Lower lobe of right lung (tissue), 2 donors: ENCODE measurements at places on chromosomes 3 and 15. TPM values are rescaled to one million over a fixed set of nuclear protein-coding genes. Genes with fewer than 3 reads are reported as not detected.

DNA sequence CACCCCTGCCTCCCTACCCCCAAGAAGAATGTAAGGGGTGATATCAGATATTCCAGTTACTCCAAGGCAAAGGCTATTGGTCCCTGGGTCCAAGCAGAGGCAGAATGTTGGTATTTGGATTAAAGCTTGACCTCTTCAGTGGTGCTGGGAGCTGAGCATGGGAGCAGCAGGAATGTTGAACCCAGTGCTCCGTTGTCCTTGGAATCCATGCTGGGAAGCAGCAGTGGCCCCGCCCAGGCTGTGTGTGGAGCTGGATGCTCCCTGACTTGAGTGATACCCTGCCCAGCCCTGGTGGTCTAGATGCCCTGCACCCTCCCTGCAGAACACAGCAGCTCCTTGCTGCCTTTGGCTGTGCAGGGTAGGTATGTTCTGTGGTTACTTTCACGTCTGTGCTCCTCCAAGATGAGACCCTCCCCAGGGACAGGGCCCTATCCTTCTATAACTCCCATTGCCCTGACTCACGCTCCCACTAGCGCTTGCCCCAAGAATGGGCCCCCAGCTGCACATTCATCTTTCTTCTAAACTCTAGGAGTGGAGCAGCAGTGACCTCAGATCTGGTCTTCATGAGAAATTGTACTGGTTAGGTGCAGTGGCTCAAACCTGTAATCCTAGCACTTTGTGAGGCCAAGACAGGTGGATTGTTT is 35.1 kb downstream of the UMPS start:
- peaks cover 66% of the 10 kb centered on the region for H3K36me3 ChIP-seq
- H3K27ac ChIP-seq = no peak overlapping the region
- DNase-seq = no peak
- no peaks in the 10 kb centered on the region for H3K27me3 ChIP-seq

DNA sequence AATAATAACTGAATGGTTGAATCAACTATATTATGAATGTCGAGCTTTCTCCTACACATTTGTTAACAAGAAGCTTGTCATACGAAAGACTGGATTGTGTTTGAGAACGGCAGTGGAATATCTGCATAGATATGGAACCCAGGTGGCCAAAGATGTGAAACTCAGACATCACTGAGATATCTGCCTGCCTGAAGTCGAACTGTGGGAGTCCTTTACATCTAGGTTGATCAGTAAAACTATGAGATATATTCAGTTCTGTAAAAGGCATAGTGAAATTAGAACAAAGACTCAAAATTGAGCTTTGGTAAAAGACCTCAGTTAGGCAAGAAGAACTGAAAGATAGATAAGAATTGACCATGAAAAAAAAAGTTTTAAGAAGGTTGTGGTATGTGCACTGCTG is 41.5 kb upstream of the TOP2B start:
- no peaks in the 10 kb centered on the region for H3K36me3 ChIP-seq
- no peaks in the 10 kb centered on the region for H3K27me3 ChIP-seq
- no peak overlapping the region for H3K4me3 ChIP-seq
- H3K4me1 ChIP-seq = no peaks in the 10 kb centered on the region
- no peak overlapping the region for H3K27ac ChIP-seq
- no peak for DNase-seq

GRCh38 chr3:49593041-49593440 is 38.8 kb downstream of the BSN start:
- H3K27ac ChIP-seq = no peak overlapping the region
- no peaks in the 10 kb centered on the region for H3K36me3 ChIP-seq
- no peaks in the 10 kb centered on the region for H3K4me1 ChIP-seq
- H3K27me3 ChIP-seq = no peaks in the 10 kb centered on the region
- no peak overlapping the region for H3K4me3 ChIP-seq

DNA sequence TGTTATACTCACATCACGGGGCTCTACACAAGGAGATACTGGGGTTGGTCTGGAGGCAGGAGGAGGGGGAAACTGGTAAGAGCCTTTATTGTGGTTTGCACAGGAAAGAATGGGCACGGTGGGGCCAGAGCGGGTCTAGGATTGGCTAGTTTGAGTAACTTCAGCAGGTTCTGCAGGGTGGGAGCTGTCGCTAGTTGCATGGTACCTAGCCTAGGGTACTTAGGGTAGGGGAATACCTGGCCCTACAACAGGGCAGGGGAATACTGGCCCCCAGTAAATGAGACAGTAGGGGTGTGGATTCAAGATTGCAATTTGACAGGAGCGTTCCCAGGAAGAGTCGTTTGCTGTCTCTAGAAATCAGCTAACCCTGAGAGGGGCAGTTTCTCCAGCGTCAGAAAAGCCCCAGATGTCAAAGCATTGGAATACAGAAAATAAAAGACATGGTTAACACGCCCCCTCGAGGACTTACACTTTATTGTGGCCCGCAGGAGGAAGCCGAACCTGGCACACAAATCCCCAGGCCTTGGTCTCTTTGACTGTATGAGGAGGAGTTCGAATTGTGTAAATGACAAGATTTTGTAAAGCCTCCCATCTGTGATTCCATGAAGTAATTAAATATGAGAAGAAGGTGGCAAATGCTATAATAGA is 32.0 kb downstream of the ST8SIA2 start:
- H3K27ac ChIP-seq = no peak overlapping the region
- H3K27me3 ChIP-seq = peaks cover 5% of the 10 kb centered on the region

- H3K27me3 ChIP-seq = peaks cover 3% of the 10 kb centered on the region
- no peak overlapping the region for H3K27ac ChIP-seq
- DNase-seq = no peak
- H3K4me3 ChIP-seq = no peak overlapping the region
- H3K4me1 ChIP-seq = no peaks in the 10 kb centered on the region
Measured at GRCh38 chr15:61528581-61528910, 299.4 kb upstream of the RORA start.

DNA sequence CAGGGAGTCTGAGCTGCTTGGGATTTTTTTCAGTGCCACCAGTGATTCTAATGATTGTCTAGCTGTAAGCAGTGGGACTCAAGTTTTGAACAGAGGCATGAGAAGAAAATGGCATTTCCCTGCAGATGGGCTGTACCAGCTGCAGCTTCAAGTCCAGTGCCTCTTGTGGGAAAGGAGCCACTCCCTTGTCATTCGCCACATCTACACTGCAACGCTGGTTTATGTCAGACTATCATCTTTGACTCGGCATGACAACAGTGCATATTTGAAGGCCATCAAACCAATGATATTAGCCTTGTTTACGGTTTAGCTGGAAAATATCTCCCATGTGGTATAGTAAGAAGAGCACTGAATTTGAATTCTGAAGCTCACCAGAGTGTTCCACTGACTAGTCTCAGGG is 22.2 kb downstream of the SCG5 start:
- DNase-seq = no peak
- H3K4me3 ChIP-seq = no peak overlapping the region
- no peak overlapping the region for H3K27ac ChIP-seq
- H3K4me1 ChIP-seq = no peaks in the 10 kb centered on the region
- H3K27me3 ChIP-seq = no peaks in the 10 kb centered on the region

GRCh38 chr15:72230197-72231065 is 559 bp downstream of the PKM start:
- H3K27ac ChIP-seq = peak overlapping the region; percentile 96
- H3K4me3 ChIP-seq = peak overlapping the region; percentile 99
- H3K4me1 ChIP-seq = peaks cover 56% of the 10 kb centered on the region
- H3K36me3 ChIP-seq = no peaks in the 10 kb centered on the region

DNA sequence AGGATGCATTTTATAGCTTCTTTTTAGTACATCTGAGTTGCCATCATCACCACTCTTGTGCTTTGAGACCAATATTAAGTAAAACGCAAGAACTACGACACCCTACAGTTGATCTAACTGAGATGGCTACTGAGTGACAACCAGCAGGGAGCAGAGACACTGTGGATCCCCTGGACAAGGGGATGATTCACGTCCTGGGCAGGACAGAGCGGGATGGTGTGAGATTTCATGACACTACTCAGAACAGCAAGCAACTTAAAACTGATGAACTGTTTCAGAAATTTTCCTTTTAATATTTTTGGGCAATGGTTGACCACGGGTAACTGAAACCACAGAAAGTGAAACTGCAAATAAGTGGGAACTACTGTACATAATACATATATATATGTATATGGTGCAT is 299.2 kb downstream of the ADAMTS17 start:
- no peaks in the 10 kb centered on the region for H3K27me3 ChIP-seq
- no peak overlapping the region for H3K27ac ChIP-seq
- H3K4me3 ChIP-seq = no peak overlapping the region
- no peak for DNase-seq
- no peaks in the 10 kb centered on the region for H3K36me3 ChIP-seq

The GOLGA6L25 gene
- total RNA-seq = not detected

The MUC13 gene
- total RNA-seq = 0.18 TPM

The PRSS50 gene
- 0.41 TPM for total RNA-seq

- DNase-seq = peak; percentile 95
- H3K36me3 ChIP-seq = peaks cover 63% of the 10 kb centered on the region
- peaks cover 100% of the 10 kb centered on the region for H3K4me1 ChIP-seq
Measured at GRCh38 chr3:50245831-50246516, 10.0 kb downstream of the GNAI2 start.

DNA sequence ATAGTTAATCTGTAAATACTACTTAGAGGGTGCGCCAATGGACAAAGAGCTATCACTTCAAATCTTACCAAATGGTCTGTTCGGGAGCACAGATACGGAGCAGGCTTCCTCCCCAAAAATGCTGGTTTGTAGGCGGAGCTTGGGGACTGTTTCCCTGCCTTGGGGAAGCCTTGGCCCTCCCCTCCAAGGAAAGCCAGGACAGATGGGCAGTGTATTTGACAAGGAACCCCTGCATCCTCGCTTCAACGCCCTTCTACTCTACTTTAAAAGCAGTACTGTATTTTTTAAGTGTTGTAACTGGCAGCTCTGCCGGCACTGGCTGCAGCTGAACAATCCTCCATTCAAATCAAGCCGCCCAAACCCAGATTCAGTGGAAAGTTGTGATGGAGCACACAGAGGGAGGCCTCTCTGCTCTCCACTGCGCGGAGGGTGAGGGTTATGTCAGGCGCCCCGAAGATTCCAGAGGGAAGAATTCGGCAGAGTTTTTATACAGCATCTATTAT is 83.1 kb upstream of the FNDC3B start:
- H3K4me1 ChIP-seq = peaks cover 3% of the 10 kb centered on the region
- H3K4me3 ChIP-seq = no peak overlapping the region
- H3K36me3 ChIP-seq = no peaks in the 10 kb centered on the region
- DNase-seq = no peak

DNA sequence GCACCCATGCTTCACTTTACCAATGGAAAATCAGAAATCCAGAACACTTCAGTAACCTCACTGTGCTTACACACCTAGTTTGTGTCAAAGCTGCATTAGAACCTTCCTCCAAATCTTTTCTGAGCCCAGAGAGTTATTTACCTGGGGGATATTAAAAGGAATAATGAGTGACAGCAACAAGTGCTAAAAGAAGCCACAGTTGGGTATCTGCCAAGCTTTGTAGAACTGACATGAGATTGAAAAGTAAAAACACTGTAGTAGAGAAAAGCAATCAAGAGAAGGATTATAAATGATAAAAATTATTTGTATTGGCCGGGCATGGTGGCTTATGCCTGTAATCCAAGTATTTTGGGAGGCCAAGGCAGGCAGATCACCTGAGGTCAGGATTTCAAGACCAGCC is 8.8 kb upstream of the TBC1D23 start:
- H3K4me1 ChIP-seq = no peaks in the 10 kb centered on the region
- no peak for DNase-seq
- no peaks in the 10 kb centered on the region for H3K27me3 ChIP-seq
- H3K36me3 ChIP-seq = no peaks in the 10 kb centered on the region
- H3K27ac ChIP-seq = no peak overlapping the region
